ENCODE measurements at places on chromosomes 12 and 14. TPM values are rescaled to one million over a fixed set of nuclear protein-coding genes. Genes with fewer than 3 reads are reported as not detected.

KRT6C gene
- not detected for total RNA-seq

- H3K4me3 ChIP-seq = no peak overlapping the region
- H3K4me1 ChIP-seq = no peaks in the 10 kb centered on the region
- no peaks in the 10 kb centered on the region for H3K36me3 ChIP-seq
- H3K27me3 ChIP-seq = no peaks in the 10 kb centered on the region
- H3K27ac ChIP-seq = no peak overlapping the region
Observed at GRCh38 chr14:96876747-96877146, 79.6 kb downstream of the VRK1 start.

GRCh38 chr12:115174920-115175319, 490.9 kb upstream of the TBX3 start:
- no peaks in the 10 kb centered on the region for H3K36me3 ChIP-seq
- no peak overlapping the region for H3K27ac ChIP-seq
- no peaks in the 10 kb centered on the region for H3K27me3 ChIP-seq
- H3K4me3 ChIP-seq = no peak overlapping the region
- no peaks in the 10 kb centered on the region for H3K4me1 ChIP-seq

DNA sequence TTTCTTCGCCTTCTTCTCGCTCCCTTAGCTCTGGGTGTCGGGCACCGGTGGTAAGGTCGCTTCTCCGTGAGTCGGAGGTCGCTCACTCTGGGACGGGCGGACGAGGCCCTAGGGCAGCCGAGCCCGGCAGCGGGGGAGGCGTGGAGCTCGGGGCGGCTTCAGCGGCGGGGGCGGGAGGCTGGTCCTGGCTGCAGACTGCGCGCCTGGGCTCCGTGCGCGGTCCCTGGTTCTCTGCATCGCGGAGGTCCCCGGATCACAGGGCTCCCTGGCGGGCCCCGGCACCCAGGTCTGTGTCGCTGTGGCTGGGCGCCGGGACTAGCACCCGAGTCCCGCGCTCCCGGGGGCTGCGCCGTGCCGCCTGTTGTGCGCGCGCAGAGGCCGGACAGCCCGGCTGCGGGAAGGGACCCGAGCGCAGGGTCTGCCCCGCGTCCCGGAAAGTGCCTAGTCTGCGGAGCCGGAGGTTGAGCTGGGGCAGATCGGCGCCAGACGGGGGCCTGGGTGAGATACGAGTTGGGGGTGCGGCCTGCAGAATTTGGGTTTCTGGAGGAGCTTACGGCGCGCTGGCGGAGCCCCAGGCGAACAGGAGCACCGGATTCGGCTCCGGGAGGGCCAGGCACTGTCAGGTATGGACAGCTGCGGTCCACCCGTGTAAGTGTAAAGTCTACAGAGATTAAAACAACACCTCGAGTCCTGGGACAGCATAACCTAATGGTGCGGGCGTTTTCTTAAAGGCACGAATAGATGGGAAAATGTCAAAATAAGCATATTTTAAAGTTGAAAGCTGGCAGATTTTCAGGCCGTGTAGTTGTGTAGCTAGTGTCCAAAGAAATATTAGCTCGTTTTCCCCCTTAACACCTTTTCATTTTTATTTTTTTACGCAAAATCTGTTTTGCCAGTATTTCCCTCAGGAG, 713 bp downstream of the FRMD6 start:
- H3K4me1 ChIP-seq = peaks cover 8% of the 10 kb centered on the region
- DNase-seq = peak; percentile 66
- peak overlapping the region; percentile 82 for H3K4me3 ChIP-seq
- peak overlapping the region; percentile 91 for H3K27ac ChIP-seq
- no peaks in the 10 kb centered on the region for H3K36me3 ChIP-seq

DNA sequence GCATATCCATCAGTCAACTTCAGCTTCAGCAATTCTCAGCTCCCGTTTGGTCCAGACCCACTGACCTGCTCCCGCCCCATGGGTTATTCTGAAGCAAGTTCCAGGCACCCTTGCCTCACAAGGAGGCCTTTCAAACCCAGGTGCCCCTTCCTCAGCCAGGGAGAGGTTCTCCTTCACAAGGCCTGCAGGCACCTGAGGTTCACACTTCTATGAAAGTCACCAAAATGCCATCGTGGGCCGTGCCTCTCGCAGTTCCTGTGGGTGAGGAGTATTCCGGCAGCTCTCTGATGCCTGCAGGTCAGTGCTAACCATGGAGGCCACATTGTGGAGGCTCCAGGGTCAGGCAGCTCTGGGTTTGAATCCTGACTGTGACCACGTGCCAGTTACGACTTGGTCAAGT, 40.2 kb upstream of the BCL7A start:
- DNase-seq = no peak
- no peak overlapping the region for H3K4me3 ChIP-seq
- H3K4me1 ChIP-seq = no peaks in the 10 kb centered on the region
- H3K36me3 ChIP-seq = no peaks in the 10 kb centered on the region
- no peak overlapping the region for H3K27ac ChIP-seq

- peaks cover 2% of the 10 kb centered on the region for H3K27me3 ChIP-seq
- peak overlapping the region; percentile 71 for H3K4me3 ChIP-seq
- peaks cover 10% of the 10 kb centered on the region for H3K4me1 ChIP-seq
- DNase-seq = peak; percentile 69
- H3K27ac ChIP-seq = peak overlapping the region; percentile 93
Observed at GRCh38 chr12:42483521-42483790, 106.1 kb downstream of the PRICKLE1 start.

KCNA1 gene
- total RNA-seq = 4.0 TPM

RND1 gene
- 0.22 TPM for total RNA-seq

SERPINA10 gene
- total RNA-seq = not detected

LRP1-AS gene
- total RNA-seq = 0.66 TPM

- H3K4me3 ChIP-seq = no peak overlapping the region
- peaks cover 61% of the 10 kb centered on the region for H3K36me3 ChIP-seq
- no peaks in the 10 kb centered on the region for H3K27me3 ChIP-seq
- peak; percentile 40 for DNase-seq
- H3K4me1 ChIP-seq = no peaks in the 10 kb centered on the region
Observed at GRCh38 chr14:64788706-64789105, 84.5 kb downstream of the PLEKHG3 start.

STON2 gene
- 34.5 TPM for total RNA-seq

DNA sequence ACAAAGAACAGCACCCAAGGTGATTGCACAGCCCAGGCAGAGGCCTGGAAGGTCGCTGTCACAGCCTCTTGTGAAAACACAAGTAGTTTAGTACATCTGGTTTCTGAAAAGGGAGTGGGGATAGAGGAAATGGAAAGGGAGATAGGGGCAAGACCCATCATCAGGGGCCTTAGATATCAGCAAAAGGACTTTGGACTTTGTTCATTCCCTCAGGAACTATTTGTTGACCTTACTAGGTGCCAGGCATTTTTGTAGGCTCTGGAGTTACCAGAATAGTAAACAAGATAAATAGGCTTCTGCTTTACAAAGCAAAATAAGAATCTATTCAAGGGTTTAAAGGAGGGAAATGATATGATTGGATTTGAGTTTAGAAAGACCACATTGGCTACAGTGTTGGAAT, 199.4 kb upstream of the CDKN3 start:
- H3K36me3 ChIP-seq = no peaks in the 10 kb centered on the region
- DNase-seq = no peak
- H3K27ac ChIP-seq = no peak overlapping the region
- no peaks in the 10 kb centered on the region for H3K4me1 ChIP-seq
- no peaks in the 10 kb centered on the region for H3K27me3 ChIP-seq
- H3K4me3 ChIP-seq = no peak overlapping the region

DNA sequence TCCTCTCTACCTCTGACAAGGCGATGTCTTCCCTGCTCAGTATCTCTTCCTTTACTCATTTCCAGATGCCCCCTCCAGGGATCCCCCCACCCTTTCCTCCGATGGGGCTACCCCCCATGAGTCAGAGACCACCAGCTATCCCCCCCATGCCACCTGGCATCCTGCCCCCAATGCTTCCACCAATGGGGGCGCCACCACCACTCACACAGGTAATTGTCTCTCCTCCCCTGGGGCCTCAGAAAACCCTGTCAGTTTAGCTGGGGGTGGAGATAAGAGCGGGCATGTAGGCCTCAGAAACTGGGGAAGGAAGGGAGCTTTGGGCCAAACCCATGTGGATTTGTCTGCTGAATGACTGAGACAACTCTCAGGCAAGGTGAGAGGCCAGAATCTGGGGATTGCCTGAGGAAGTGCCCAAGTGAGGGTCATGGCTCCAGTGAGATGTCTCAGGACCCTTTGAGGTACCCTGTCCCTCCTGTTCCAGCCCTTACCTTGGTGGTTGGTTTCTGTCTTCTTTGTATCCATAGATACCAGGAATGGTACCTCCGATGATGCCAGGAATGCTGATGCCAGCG, 8.1 kb downstream of the PRPF40B start:
- no peak overlapping the region for H3K4me3 ChIP-seq
- H3K27me3 ChIP-seq = no peaks in the 10 kb centered on the region
- peaks cover 37% of the 10 kb centered on the region for H3K36me3 ChIP-seq
- H3K4me1 ChIP-seq = peaks cover under 1% of the 10 kb centered on the region

- peak; percentile 23 for DNase-seq
- no peaks in the 10 kb centered on the region for H3K36me3 ChIP-seq
- no peaks in the 10 kb centered on the region for H3K4me1 ChIP-seq
- no peak overlapping the region for H3K4me3 ChIP-seq
- H3K27me3 ChIP-seq = no peaks in the 10 kb centered on the region
- no peak overlapping the region for H3K27ac ChIP-seq
Observed at GRCh38 chr14:34931206-34931605, 51.6 kb upstream of the SRP54 start.

GRCh38 chr12:100171248-100171647, 28.6 kb upstream of the BLTP3B start:
- no peaks in the 10 kb centered on the region for H3K36me3 ChIP-seq
- peaks cover 6% of the 10 kb centered on the region for H3K4me1 ChIP-seq
- no peaks in the 10 kb centered on the region for H3K27me3 ChIP-seq
- no peak for DNase-seq

METTL25 gene
- total RNA-seq = 24.8 TPM

- H3K4me3 ChIP-seq = no peak overlapping the region
- no peaks in the 10 kb centered on the region for H3K27me3 ChIP-seq
Observed at GRCh38 chr14:85088192-85088591, 441.8 kb upstream of the FLRT2 start.

- no peaks in the 10 kb centered on the region for H3K4me1 ChIP-seq
- H3K4me3 ChIP-seq = no peak overlapping the region
- H3K27ac ChIP-seq = no peak overlapping the region
- H3K36me3 ChIP-seq = no peaks in the 10 kb centered on the region
Observed at GRCh38 chr12:66282244-66282643, 20.0 kb upstream of the HELB start.

DNA sequence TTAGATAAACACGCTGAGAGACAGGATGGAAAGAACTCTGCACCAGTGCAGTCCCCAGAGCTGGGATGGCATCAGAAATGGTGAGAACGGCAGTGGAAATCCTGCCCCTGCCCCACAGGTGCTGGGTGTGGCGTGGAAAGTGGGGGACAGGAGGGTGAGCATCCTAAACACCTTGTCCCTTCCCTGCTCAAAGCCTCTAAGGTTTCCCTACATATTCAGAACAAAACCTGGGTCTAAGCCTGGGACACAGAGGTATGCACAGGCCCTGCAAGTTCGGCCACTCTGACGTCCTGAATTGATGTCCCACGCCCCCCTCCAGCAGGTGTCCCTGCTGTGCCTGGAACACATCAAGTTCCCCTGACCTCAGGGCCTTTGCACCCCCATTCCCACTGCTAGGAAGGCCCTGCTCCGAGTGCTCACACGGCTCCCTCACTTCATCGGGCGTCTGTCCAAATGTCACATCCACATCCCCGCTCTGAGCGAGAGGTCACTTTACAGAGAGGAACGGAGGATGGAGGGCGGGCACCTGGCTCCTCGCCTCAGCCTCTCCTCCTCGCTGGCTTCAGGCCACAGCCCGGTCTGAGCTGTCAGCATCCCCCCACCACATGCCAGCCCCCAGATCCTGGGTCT, 38.5 kb upstream of the SFSWAP start:
- no peaks in the 10 kb centered on the region for H3K36me3 ChIP-seq
- no peak overlapping the region for H3K27ac ChIP-seq
- no peak overlapping the region for H3K4me3 ChIP-seq
- H3K4me1 ChIP-seq = no peaks in the 10 kb centered on the region
- peaks cover 7% of the 10 kb centered on the region for H3K27me3 ChIP-seq
- DNase-seq = no peak

MED6 gene
- total RNA-seq = 35.9 TPM

ADAM20 gene
- 0.80 TPM for total RNA-seq

- DNase-seq = no peak
- peaks cover 20% of the 10 kb centered on the region for H3K4me1 ChIP-seq
- no peaks in the 10 kb centered on the region for H3K27me3 ChIP-seq
- no peak overlapping the region for H3K4me3 ChIP-seq
Observed at GRCh38 chr14:90604356-90604755, 207.5 kb downstream of the CALM1 start.

DNA sequence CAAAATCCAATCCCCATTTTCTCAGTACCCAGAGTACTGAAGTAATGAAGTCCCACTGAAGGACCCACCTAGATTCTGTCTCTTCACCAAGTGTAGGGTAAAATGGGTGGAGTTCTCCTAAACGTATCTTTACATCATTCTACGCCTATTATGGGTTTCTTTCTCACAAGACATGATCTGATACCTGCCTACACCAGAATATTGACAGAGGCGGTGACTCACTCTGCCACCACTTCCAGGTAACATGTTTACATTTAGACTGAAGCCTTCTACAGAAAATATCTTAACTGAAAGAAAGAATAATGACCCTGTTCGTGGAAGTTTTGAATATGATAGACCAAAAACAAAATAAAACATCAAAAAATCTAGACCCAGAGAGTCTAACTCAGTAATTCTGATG, 89.8 kb downstream of the BTG1 start:
- peaks cover 2% of the 10 kb centered on the region for H3K4me1 ChIP-seq
- H3K4me3 ChIP-seq = no peak overlapping the region
- no peak overlapping the region for H3K27ac ChIP-seq
- DNase-seq = no peak

- H3K36me3 ChIP-seq = no peaks in the 10 kb centered on the region
- peak overlapping the region; percentile 59 for H3K27ac ChIP-seq
- peaks cover 45% of the 10 kb centered on the region for H3K4me1 ChIP-seq
- H3K4me3 ChIP-seq = no peak overlapping the region
- H3K27me3 ChIP-seq = no peaks in the 10 kb centered on the region
Observed at GRCh38 chr12:52171950-52172512, 19.8 kb downstream of the KRT80 start.

GRCh38 chr12:48782457-48783395, 6.2 kb downstream of the ADCY6 start:
- peaks cover 34% of the 10 kb centered on the region for H3K4me1 ChIP-seq
- no peak overlapping the region for H3K27ac ChIP-seq
- H3K4me3 ChIP-seq = no peak overlapping the region
- H3K27me3 ChIP-seq = no peaks in the 10 kb centered on the region
- no peak for DNase-seq

ADSS1 gene
- total RNA-seq = 42.3 TPM

DNA sequence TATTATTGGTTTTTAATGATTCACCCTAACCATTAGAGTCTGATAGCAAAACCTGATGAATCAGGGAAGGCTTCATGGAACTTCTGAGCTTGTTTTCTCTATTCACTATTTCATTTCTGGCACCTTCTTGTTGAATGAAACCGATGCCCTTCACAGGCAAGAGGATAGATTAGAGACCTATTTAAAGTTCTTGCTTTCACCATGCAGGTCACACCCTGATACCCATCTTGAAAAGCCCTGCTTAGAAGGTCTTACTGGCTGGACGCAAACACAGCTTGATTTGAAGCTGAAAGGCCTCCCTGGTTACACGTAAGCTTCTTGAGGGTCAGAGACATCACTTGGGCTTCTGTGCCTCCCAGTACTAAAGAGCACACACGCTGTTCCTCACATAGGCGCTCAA, 29.2 kb downstream of the TMEM229B start:
- H3K4me1 ChIP-seq = peaks cover 4% of the 10 kb centered on the region
- no peak for DNase-seq
- H3K27ac ChIP-seq = no peak overlapping the region
- peaks cover 2% of the 10 kb centered on the region for H3K27me3 ChIP-seq
- H3K4me3 ChIP-seq = no peak overlapping the region

RNASE1 gene
- 204 TPM for total RNA-seq

CCT2 gene
- 191 TPM for total RNA-seq

KCNK10 gene
- total RNA-seq = 0.04 TPM

LPAR5 gene
- total RNA-seq = 0.58 TPM

All from muscle of leg (tissue), 16 donors.